ENCODE measurements at places on chromosomes 5 and 9.

DNA sequence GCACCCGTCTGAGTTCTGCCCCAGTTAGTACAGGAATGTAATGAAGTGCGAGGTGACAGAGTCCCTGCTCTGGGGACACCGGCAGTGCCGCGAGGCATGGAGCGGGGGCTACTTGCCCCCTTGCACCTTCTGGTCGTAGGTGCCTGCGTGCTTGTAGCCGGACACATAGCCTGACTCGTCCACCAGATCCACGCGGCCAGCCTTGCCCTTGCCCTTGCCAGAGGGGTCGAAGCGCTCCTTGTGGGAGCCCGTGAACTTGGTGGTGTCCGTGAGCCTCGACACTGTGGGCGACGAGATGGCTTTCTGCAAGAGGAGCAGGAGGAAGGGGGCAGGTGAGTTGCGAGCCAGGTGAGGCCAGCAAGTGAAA is 28.2 kb downstream of the TPPP start:
- DNase-seq = no peak

- no peak for DNase-seq
Observed at GRCh38 chr9:132939169-132939568, 5.2 kb downstream of the TSC1 start.

DNA sequence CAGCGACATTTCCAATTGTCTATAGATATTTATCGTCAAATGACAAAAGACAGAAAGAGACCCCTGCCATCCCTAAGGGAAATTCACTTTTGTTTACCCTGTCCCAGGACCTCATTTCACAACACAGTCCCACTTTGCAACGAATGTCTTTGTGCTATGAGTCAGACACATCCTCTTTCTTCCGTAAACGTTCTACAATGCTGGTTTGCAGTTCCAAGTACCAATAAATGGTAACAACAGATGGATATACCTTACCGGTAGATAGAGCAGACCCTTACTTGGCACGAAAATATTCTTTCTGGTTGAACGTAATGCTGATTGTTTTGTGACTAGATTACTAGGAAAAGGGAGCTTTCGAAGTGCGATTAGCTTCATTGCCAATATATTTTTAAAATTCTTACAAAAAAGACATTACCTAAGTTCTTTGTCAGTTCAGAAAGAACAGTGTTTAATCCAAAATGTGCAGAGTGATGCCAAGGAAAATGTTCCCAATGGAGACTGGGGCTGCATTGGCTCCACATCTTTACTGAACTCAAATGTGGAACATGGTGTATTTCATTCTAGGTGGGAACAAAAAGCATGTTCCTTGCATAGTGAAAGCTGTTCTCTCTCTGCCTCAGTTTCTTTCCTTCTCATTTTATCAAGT is 202.5 kb upstream of the SLC27A6 start:
- DNase-seq = peak; percentile 46

- peak; percentile 79 for DNase-seq
Observed at GRCh38 chr5:109656829-109657228, 32.9 kb upstream of the MAN2A1 start.

- peak; percentile 87 for DNase-seq
Observed at GRCh38 chr5:139660105-139660922, 12.2 kb downstream of the CXXC5 start.

- no peak for DNase-seq
Observed at GRCh38 chr5:140988100-140988499, 21.8 kb downstream of the PCDHAC2 start.

GRCh38 chr5:132813599-132814502 is 749 bp downstream of the SOWAHA start:
- no peak for DNase-seq

GRCh38 chr9:34218446-34218845 is 39.6 kb downstream of the UBAP1 start:
- DNase-seq = no peak

- no peak for DNase-seq
Observed at GRCh38 chr5:90930756-90931431, 372.3 kb downstream of the ADGRV1 start.

DNA sequence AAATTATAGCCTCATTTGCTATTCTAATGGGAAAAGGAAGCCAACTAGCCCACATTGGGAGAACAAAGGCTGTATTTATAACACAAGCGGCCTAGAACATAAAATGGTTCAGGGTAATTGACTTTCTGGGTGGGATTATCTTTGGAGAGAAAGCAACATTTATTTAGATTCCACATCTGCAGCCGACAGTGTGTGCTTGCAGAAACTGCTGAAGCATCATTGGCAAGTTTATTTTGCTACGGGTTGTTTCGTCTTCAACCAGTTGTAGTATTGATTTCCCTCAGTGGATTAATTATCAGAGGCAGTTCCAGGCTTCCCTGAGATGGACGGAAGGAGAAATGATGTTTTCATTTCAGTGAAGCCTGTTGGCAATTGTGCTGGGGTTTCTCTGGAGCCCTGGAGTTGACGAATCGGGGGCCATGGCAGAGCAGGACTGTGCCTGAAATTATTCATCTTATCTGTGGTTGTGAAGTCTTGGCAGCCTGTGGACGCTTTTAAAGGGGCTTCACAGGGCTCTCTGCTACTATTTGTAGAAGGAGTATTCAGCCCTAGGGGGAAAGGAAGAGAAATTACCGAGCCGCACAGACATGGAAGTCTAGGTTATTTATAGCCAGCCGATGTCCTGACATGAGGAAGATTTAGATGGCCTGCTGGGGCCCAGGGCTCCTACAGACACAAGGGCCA is 290.6 kb upstream of the IRX4 start:
- peak; percentile 36 for DNase-seq

DNA sequence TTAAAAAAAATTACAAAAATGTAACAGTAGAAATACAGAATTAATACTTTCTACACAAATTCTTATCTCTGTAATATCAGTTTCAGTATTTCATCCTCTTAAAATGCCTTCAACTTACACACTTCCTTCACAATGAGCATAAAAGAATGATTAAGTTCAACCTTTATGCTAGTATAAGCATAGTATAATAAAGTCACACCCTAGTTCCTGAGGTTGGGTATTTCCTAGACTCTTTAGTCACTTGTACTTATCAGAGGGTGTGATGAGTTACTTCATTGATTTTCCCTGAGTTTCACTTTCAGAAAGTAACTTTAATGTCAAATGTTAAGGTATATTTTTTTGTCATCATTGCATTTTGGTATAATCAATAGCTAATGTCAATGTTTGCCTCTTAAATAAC is 302.4 kb downstream of the PDE4D start:
- no peak for DNase-seq
